ENCODE measurements at places on chromosomes 1 and 21.

DNA sequence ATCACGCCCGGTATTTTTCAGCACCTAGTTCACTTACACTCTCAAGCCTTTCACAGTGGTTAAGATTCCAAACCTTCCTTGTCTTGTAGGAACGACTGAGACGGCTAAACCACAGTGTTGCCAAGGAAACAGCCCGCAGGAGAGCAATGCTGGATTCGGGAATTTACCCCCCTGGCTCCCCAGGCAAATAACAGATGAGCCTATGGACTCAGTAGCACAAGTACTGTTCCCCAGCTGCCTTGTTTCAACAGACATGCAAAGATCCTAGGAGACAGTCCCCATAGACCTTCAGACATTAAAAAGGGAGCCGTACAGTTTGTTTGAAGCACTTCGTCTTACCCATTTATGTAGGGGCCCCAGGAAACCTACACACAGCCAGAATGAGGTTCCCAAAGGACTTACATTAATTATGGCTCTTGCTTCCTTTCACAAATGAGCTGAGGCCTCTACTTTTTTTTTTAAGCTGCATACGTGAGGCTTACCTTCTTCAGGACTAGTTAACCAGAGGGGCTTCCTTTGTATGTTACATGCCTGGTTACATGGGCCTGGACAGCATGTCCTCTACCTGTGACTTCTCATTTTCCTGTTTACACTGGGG, 2.7 kb downstream of the SNAPIN start:
- no peak for DNase-seq

- no peak for DNase-seq
These were observed 122.6 kb upstream of the ZNHIT6 start for GRCh38 chr1:85830837-85831236.

DNA sequence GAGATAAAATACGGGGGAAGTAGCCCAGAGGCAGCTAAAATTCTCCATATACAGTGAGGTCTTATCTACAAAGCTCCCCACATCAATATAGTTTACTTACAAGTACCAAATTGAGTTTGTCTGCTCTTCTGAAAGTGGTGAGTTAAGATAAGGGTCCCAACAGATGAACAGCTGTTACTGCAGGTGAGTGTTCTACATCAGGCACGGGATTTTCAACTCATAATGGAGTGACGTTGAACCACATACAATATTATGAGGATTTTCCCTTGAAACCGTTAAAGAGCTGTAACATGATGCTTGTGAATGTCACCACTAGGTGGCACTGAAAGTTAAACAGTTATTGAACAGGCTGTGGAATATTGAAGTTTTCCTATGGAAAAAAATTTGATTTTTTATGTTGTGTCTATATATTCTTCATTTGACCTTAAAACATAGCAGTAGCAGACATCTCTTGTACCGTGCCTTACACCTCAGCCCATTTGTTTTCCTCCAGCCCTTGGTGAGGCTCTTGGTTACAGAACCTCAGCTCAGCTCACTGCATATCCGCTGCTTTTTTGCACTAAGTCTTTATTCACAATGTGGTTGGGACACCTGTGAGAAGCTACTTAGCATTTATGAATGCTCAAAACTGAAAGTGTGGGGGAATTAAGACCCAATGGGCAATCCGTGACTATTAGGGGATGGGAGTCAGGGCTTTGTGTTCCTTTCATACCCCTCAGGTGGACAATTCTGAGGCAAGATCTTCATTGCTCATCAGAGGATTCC, 23.2 kb downstream of the CD1D start:
- no peak for DNase-seq

GRCh38 chr1:111563619-111564018, 56.0 kb upstream of the RAP1A start:
- no peak for DNase-seq

DNA sequence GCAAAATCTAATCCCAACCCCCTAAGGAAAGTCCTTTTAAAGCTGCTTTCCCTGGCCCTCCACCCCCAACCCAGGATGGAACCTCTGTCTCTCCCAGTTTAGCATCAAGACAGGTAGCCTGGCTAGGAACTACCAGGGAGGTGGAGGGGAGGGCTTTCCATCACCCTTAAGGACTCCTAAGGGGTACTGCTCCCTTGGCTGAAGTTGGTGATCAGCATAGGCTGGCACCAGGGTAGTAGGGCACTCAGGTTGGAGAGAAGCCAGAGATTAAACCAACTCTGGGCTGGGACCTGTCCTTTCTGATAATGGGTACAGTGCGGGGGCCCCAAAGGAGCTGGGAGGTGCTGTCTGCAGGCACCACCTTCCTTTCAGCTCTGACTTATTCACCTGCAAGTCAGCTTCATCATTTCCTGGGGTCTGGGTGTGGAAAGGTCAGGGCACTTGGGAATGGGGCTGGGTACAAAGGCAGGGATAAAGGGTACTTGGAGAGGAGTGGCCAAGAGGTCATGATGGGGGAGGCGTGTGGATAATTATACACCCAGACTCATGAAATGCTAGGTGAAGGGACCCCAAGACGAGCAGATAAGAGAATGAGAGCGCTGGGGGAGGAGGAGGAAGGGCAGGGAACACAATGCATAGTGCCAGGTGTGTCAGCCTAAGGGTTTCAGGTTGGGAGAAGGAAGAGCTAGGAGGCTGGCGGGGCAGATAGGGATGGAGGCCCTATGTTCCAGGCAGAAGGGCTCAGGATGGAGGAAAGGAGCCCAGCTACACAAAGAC, 1.2 kb downstream of the ARHGEF2 start:
- DNase-seq, result no peak

DNA sequence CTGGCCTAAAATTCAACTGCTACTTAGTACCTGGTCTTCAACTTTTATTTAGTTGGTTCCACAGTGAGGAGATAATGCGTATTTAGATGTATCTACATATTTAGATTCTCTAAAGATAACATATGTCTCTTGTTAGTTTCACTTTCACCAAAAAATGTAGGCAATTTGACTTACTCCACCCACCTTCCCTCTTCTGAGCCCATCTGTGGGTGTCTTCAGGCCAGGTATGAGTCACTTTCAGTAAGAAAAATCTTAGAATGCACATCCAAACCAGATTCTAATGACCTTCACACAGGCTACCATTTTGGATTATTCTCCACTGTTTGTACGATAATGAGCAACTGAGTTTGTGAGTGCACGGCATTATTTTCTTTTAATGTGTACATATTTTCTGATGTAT, 501.7 kb downstream of the NEGR1 start:
- no peak for DNase-seq

GRCh38 chr1:206001476-206001888, 1.7 kb downstream of the RAB7B start:
- DNase-seq, result no peak

DNA sequence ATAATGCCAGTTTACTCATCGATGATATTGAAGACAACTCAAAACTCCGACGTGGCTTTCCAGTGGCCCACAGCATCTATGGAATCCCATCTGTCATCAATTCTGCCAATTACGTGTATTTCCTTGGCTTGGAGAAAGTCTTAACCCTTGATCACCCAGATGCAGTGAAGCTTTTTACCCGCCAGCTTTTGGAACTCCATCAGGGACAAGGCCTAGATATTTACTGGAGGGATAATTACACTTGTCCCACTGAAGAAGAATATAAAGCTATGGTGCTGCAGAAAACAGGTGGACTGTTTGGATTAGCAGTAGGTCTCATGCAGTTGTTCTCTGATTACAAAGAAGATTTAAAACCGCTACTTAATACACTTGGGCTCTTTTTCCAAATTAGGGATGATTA, 13.7 kb downstream of the GGPS1 start:
- no peak for DNase-seq
